AG08395 (cell line): ENCODE measurements at places on chromosomes 11 and 22.

- DNase-seq: no peak
Measured at GRCh38 chr11:55970935-55971334, 1.2 kb upstream of the OR10AG1 start.

GRCh38 chr22:21044931-21045584 is 688 bp upstream of the LRRC74B start:
- peak; percentile 54 for DNase-seq

DNA sequence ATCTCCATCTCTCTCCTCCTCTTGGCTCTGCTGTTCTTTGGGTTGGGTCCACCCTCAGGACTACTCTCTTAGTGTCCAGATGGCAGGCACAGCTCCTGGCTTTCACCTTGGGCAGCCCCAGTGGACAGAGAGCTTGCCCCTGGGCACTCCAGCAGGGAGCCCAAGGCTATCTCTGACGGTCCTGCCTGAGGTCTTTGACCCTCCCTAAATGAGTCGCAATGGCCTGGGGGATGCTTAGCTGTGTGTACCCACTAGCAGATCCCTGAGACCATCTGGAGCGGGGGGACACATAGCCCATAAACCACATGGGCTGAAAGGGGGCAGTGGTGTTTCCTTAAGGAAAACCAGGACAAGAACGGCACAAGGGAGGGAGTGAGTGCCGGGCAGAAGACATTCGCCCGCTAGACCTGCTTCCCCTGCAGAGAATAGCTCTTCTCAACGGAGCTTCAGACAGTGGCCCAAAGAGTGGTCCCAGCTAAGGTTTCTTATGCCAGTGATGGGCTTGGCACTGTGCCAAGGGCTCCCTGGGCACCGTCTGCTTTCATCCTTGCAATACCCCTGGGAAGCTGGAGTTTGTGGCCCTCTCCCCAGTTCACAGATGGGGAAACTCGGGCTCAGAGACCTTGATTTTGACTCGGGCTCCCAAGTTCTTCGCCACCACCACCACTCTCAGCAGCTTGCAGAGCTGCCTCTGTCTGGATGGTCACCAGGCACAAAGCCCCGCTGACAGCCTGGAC is 53.9 kb upstream of the ANO1 start:
- DNase-seq: no peak

- DNase-seq: peak; percentile 25
Measured at GRCh38 chr11:35061516-35062440, 77.2 kb upstream of the CD44 start.

DNA sequence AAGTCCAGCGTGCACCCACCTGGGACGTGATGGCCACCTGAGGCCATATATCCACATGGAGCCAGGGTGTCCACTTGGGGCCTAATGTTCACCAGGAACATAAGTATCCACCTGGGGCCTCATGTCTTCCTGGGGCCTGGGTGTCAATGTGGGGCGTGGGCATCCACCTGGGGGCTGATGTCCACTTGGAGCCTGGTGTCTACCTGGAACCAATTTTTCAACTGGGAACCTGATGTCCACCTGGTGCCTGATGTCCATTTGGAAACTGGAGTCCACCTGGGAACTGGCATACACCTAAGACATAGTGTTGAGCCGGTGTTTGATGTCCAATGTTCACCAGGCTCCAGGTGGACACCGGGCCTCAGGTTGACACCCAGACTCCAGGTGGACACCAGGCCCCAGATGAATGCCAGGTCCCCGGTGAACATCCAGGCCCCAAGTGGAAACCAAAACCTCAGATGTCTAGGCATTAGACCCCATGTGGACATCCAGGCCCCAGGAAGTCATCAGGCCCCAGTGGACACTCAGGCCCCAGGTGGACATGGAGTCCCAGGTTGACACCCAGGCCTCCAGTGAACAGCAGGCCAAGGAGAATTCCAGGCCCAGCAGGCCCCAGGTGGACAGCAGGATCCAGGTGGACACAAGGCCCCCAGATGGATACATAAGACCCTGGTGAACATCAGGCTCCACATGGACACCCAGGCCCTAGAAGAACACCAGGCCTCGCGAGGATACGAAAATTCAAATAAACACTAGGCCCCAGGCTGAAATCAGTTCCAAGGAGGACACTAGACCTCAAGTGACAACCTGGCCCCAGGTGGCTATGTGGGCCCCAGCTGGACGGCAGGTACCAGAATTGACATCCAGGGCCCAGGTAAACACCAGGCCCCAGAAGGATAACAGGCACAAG is 56.0 kb upstream of the SEPTIN5 start:
- no peak for DNase-seq

DNA sequence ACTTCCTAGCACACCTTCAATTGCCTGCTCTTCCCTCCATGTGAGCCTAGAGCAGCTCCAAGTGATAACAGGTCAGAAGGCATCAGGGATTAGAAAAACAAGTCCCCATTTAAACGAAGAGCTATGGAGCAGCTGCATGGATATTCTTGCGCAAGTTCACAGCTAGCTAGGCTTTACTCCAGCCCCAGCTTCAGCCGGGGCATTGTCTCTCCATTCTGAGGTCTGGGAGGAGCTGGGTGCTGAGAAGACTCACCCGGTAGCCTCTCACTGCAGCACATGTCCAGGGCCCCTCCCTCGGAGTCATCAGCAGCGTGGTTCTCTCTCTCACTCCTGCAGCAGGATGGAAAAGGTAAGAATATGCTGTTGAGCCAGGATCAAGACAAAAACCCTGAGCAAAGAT is 26.0 kb downstream of the PTPN5 start:
- DNase-seq: no peak

DNA sequence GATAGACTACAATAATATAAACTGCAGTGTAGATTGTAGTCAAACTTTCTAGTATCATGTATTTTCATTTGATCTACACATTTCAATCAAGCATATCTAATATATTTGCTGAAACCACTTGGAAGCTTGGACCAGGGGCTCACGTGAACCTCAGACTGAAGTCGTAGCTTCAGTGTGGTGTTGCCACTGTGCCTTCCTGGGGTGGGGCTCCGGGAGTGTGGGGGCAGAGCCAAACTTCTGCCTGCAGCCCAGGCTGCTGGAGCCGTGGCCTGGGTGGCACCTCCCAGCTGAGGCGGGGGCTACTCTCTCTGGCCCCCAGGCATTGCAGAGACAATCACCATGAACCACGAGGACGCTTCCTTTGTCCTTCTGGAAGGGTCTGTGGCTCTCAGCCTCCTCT is 36.3 kb upstream of the IGSF9B start:
- no peak for DNase-seq

GRCh38 chr22:29344137-29344536 is 28.6 kb upstream of the RASL10A start:
- DNase-seq: peak; percentile 96

DNA sequence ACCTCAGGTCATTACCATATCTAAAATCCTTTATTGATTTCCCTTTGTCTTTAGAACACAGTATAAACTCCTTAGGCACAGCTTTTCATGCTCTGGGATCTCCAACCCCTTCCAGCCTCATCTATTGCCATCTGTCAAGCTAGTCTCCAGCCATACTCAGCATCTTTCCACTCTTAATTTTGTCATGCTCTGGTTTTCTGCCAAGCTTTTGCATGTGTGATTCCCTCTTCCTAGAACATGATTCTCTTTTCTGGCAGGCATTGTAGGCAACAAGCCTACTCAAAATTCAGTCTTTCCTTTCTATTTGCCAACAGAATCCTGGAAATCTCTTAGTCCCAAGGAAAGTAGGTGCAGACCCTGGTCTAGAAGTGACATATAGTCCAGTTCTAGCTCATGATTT is 35.5 kb upstream of the SLC6A5 start:
- no peak for DNase-seq

GRCh38 chr11:298406-299065 is 790 bp downstream of the IFITM5 start:
- DNase-seq: no peak

GRCh38 chr11:76672431-76673175 is 2.1 kb upstream of the LRRC32 start:
- no peak for DNase-seq

DNA sequence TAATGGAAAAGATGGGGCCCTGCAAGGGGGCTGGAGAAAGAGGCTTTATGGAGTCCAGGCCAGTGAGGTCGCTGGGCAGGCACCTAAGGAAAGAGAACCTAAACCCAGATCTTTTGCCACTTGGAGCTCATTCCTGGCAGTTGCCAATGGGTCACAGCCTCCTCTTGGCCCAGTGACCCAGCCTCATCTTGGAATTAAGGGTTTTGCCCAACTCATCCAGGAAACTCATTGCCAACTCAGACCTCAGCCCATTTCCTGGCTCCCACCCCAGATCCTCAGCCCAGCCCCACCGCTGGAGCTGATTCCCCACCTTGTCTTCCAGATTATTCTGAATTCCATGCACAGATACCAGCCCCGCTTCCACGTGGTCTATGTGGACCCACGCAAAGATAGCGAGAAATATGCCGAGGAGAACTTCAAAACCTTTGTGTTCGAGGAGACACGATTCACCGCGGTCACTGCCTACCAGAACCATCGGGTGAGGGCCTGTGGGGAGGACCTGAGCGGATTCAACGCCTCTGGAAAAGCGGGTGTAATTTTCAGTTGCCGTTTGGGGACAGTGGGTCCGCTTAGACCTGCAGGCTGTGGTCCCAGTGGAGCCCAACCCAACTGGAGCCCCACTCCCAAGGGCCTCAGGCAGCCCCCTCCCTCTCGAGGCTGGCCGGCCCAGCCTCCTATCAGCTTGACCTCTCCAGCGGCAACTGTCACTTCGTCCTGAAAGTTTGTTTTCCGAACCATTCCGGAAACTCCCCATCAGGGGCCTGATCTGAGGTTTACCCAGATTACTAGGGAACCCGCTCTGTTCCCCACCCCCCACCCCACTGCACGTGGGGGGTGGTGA is 4.3 kb downstream of the TBX1 start:
- no peak for DNase-seq

DNA sequence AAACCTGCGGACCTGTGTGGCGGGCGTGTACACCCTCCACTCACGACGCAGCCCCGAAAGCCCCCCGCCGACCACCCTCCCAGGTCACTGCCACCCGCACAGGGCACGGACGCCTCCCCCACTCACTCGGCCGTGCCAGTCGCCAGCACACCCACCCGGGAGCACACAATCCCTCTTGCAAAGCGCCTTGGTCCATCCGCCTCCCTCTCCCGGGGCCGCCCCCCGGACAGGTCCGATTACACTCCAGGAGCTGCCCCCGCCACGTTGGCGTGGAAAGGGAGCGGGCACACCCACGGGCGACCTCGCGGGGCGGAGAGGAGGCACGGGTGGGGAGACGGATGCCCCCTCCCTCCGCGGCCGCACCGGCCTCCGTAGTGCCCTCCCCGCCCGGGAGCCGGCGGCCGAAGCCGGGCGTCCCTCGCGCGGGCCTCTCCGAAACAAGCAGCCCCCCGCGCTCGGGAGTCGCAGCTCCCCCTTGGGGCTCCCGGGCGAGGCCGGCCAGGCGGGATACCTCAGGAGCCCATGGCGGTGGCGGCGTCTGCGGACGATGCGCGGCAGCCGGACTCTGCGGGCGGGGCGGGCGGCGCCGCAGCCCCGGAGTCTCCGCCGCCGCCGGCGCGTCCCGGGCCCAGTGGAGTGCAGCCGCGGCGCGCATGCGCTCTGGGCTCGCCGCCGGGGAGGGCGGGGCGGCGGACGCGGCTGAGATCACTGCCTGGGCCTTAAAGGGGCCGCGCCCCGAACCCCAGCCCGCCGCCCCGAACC is at the start of gene TMEM184B:
TSS of gene TMEM184B (minus strand) at position 638 of the 762 bp plus-strand sequence. CDS start 25,049 bp downstream, outside the sequence.
- peak; percentile 97 for DNase-seq

- no peak for DNase-seq
Measured at GRCh38 chr11:12114193-12115033, 4.0 kb downstream of the MICAL2 start.

DNA sequence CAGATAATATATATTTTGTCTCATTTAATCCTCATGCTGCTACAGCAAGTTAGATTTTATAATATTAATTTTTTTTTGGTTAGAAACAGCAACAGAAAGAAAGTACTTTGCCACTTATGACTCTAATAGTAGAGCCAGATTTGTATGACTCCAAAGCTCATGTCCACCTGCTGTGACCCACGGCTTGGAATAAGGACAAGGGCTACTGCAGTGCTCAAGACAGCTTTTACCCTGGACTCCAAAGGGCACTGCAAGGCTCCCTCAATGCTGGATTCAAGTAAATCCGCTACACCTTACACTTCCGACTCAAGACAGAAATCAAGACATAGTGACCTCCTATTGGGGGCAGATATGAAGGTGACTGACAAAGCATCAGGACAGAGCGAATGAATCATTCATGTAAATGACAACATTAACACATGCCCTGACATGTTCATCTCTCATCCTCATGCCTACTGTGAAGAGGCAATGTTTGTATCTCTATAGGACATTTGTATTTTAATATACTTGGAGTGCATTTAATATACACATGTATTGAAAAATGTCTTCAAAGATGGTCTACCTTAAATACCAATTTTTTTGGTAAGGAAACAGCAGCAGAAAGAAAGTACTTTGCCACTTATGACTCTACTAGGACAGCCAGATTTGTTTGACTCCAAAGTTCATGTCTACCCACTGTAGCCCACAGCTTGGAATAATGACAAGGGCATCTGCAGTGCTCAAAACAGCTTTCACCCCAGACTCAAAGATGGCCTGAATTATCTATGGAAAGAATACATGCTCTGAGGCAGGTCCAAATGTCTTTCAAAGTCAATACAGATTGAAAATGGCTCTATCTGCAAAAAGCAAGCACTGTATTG is 375.6 kb upstream of the CCDC90B start:
- DNase-seq: no peak

GRCh38 chr11:16412525-16413172 is 56.3 kb upstream of the SOX6 start:
- DNase-seq: no peak
